Naive thymus-derived CD4-positive, alpha-beta T cell (primary cell): ENCODE measurements at places on chromosomes 7 and 10. TPM values are rescaled to one million over a fixed set of nuclear protein-coding genes. Genes with fewer than 3 reads are reported as not detected.

- no peaks in the 10 kb centered on the region for H3K4me1 ChIP-seq
- no peaks in the 10 kb centered on the region for H3K27me3 ChIP-seq
- DNase-seq, result no peak
- no peaks in the 10 kb centered on the region for H3K36me3 ChIP-seq
- H3K27ac ChIP-seq, result no peak overlapping the region
- no peak overlapping the region for H3K4me3 ChIP-seq
Measured at GRCh38 chr10:89347701-89348457, 20.1 kb downstream of the IFIT3 start.

- no peak overlapping the region for H3K27ac ChIP-seq
- peaks cover 2% of the 10 kb centered on the region for H3K27me3 ChIP-seq
- no peak overlapping the region for H3K4me3 ChIP-seq
- H3K4me1 ChIP-seq, result no peaks in the 10 kb centered on the region
- DNase-seq, result no peak
- no peaks in the 10 kb centered on the region for H3K36me3 ChIP-seq
Measured at GRCh38 chr7:16791071-16791470, 13.7 kb downstream of the AGR2 start.

DNA sequence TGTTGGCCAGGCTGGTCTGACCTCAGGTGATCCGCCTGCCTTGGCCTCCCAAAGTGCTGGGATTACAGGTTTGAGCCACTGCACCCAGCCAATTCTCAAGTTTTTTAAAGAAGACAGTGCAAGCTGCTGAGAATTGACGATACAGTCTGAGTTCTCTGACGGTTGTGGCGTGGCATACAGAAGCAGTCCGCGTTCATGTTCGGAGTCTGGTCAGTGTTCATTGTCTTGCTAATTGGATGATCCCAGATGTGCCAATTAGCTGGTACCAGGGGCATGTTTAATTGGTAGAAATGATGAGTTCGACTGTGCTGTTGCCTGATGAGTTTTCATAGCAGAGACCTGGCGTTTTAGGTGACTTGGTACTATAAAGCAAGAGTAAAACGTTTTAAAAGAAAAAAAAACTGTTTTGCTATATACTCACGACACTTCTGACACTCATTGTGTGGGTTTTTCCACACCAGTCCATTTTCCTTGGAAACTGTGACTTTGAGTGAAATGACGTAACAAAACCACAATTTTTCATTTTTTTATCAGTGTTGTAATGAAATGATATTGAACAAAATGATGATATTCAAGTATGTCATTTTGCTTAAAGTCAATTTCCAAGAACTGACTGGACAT, 32.3 kb downstream of the CAMK1D start:
- H3K27ac ChIP-seq, result no peak overlapping the region
- no peaks in the 10 kb centered on the region for H3K36me3 ChIP-seq
- H3K4me3 ChIP-seq, result no peak overlapping the region

CCDC201 gene
- total RNA-seq, result not detected

PDGFA gene
- not detected for total RNA-seq

- H3K27ac ChIP-seq, result peak overlapping the region; percentile 95
- H3K4me3 ChIP-seq, result peak overlapping the region; percentile 63
- no peaks in the 10 kb centered on the region for H3K27me3 ChIP-seq
Measured at GRCh38 chr10:110209454-110209925, 2.1 kb downstream of the MXI1 start.

DNA sequence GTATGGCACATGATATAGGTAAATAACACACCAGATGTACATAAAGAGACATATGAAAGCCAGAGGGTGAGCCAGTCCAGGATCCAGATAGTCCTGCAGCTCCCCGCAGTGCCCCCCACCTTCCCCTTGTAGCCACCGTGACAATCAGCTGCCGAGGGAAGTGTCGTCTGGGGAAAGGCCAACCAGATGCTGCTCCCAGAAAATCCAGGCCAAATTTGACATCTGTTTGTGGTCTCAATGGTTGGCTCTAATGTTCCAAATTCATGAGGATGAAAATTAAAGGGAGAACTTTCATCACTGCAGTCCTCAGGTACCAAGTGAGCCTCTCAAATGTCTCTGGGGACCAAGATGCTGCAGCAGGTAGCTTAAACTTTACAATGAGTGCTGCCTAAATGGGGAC, 210.3 kb downstream of the PTEN start:
- DNase-seq, result no peak
- H3K4me3 ChIP-seq, result no peak overlapping the region
- H3K36me3 ChIP-seq, result no peaks in the 10 kb centered on the region
- H3K27ac ChIP-seq, result no peak overlapping the region
- no peaks in the 10 kb centered on the region for H3K4me1 ChIP-seq

- no peak overlapping the region for H3K4me3 ChIP-seq
- no peaks in the 10 kb centered on the region for H3K4me1 ChIP-seq
Measured at GRCh38 chr10:128300290-128300824, 174.1 kb upstream of the MKI67 start.

DNA sequence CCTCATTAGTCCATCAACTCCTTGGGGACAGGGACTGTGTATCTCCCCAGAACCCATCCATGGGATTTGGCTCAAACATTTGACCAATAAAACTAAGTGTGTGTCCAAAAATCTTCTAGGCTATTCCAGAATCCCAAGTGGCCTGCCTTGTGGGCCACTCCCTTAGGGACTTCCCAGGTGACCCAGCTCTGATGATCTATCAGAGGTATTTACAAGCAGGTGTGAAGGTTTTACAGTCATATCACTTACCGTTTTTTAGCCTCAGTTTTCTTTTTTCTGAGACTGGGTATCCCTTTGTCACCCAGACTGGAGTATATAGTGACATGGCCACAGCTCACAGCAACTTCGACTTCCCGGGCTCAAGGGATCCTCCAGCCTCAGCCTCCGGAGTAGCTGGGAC, 64.4 kb downstream of the PIP4K2A start:
- no peak for DNase-seq
- H3K27ac ChIP-seq, result peak overlapping the region; percentile 30
- H3K4me3 ChIP-seq, result peak overlapping the region; percentile 37

GRCh38 chr10:22649390-22649841, 65.0 kb downstream of the PIP4K2A start:
- H3K27ac ChIP-seq, result peak overlapping the region; percentile 30
- H3K27me3 ChIP-seq, result no peaks in the 10 kb centered on the region
- H3K4me3 ChIP-seq, result peak overlapping the region; percentile 37
- peaks cover 98% of the 10 kb centered on the region for H3K4me1 ChIP-seq
- no peaks in the 10 kb centered on the region for H3K36me3 ChIP-seq
- no peak for DNase-seq

- H3K36me3 ChIP-seq, result no peaks in the 10 kb centered on the region
- no peak overlapping the region for H3K27ac ChIP-seq
- peaks cover 61% of the 10 kb centered on the region for H3K27me3 ChIP-seq
- DNase-seq, result no peak
Measured at GRCh38 chr7:27180431-27181420, 4.3 kb downstream of the HOXA11 start.

NFKB2 gene
- 147 TPM for total RNA-seq
